NCI-H1436 treated with DMSO at 0.1 percent for 48 hours (cell line): ENCODE measurements at places on chromosomes 7 and 10.

- DNase-seq, result no peak
Measured at GRCh38 chr7:28008171-28008570, 172.4 kb downstream of the JAZF1 start.

- no peak for DNase-seq
Measured at GRCh38 chr7:18515067-18515466, 19.5 kb downstream of the HDAC9 start.

DNA sequence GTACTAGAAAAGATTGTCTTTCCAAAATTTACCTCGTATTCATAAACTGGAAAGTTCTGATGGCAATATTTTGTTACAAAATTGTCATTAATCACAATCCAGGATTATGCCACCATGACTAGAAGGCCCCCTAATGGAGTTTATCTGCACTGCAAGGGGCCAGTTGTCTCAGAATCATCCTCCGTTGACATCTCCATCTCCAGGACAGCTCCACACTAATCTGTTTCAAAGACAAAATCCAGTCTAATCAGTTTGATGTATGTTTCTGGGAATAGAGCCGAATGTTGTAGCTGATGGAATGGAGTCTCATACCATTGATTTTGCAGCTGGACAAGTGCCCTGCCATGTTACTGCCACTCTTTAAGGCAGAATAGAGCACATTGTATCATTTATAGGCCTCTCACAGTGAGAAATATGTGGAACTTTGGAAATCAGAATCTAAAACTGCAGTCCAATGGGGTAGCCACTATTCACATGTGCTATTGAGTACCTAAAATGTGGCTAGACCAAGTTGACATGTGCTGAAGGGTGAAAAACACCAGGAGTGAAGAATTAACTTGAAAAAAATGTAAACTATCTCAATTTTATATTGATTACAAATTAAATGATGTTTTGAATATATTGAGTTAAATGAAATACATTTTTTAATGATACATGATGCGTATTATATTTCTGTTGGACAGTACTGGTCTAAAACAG lies 38.3 kb upstream of the TOMM7 start:
- DNase-seq, result no peak

- DNase-seq, result no peak
Measured at GRCh38 chr7:128865996-128866877, 3.6 kb downstream of the ATP6V1F start.

DNA sequence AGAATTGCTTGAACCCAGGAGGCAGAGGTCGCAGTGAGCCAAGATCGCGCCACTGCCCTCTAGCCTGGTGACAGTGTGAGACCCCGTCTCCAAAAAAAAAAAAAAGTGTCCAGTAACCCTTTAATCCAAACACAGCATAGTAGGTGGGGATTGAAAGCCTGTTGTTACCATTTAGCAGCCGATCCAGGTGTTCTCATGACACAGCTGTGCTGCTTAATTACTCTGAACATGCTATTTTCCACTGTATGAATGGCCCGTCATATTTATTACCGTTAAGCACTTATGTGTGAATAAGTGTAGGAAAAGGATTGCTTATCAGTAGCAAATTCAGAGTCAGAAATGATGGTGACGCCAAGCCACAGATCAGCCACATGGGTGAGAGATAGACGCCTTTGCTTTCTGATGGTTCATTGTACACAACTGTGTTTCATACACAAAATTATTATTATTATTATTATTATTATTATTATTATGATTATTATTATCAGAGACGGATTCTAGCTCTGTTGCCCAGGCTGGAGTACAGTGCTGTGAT lies 11.6 kb upstream of the ORAI2 start:
- DNase-seq, result no peak

DNA sequence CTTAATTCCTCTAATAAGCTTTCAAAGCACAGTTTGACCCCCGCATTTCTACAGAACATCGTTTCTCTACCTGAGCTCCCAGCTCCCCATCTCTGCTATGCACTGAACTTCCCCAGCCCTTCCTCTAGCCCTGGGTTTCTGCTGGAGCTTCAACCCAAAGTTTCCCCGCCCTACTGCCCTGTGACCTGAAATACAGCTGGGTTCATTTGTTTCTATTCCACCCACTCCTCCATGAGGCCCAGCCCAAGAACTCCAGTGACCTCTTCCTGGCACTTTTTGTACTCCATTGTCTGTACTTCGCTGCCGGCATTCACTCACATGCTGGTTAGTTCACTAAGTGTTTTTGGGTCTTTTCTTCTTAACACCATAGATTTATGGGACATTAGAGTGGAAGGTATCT lies 35.8 kb downstream of the ADRB1 start:
- no peak for DNase-seq

DNA sequence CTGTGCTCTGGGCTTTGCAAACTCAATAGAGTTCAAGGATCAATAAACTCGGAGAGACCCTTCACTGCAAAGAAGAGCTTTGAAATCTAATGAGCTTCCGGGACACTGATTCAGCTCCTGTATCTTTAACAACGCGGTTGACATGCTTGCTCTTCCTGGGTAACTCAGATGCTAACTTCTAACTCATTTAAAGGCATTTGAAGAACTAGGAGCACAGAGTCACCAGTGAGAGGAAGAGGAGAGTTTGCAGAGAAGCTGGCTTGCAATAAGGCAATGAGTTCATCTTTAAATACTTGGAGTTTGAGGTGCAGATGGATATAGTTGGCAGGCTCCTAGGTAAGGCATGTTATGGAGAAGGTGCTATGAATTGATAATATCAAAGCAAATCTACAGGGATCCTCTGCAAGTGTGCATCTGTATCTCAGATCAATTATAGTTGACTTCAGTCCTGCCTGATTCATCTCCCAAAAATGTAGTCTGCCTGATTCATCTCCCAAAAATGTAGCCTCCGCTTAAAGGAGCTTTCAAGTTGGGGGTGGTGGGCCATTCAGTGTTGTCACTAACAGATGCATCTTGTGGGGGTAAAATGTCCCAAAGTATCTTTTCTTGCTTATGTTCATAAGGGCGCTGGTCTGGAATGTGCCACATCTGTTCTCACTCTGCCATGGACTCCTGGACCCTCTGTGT lies 182.5 kb upstream of the PRSS58 start:
- DNase-seq, result no peak

DNA sequence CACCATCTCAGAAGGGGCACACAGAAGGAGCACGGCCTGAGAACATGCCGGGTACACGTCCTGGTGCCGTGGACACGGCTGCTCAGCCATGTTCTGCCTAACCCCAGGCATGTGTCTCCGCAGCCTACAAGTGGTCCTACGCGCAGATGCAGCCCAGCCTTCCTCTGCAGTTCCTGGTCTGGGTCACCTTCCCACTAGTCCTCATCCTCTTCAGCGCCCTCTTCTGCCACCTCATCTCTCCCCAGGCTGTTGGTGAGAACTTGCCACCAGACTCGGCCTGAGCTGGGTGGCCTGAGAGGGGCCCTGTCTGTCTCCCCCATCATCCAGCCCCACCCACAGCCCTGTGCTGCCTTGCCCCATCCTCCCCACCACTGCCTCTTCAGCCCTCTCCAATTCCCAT lies 5.3 kb downstream of the CLCN1 start:
- DNase-seq, result no peak

GRCh38 chr10:72218325-72218724 lies 2.2 kb upstream of the ASCC1 start:
- DNase-seq, result no peak

DNA sequence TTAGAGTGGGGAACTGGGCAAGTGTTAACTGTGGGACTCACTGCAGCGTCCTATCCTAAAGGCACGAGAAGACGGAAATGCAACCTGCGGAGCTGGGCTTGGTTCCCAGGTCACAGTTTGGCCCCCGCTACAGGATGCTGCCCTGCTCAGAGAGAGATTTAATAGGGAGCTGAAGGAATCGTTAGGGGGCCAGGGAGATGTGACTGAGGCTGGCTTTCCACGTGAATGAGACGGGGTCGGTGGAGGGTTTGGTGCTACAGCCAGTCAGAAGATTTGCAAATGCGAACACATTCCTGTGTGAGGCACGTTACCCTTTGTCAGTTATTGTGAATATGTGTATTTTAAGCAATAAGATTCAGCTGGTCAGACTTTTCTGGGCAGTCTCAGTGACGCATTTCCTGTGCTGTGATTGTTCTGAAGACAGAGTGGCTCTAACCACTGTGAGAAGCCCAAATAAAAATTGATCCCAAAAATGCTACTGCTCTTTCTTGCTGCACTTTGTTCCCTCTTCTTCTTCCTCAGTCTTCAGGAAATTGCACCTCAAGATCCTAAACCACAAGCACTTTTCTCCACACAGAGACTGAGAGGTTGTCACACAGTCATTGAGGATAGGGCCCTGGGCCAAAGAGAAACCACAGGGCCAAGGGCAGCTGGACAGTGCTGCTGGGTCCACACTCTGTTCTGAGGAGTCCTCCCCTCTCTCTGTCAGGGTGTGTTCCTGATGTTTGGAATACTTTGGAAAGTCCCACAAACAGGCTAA lies 21.2 kb downstream of the CYP17A1 start:
- DNase-seq, result no peak

GRCh38 chr7:141001546-141001945 lies 13.2 kb downstream of the MRPS33 start:
- DNase-seq, result no peak

DNA sequence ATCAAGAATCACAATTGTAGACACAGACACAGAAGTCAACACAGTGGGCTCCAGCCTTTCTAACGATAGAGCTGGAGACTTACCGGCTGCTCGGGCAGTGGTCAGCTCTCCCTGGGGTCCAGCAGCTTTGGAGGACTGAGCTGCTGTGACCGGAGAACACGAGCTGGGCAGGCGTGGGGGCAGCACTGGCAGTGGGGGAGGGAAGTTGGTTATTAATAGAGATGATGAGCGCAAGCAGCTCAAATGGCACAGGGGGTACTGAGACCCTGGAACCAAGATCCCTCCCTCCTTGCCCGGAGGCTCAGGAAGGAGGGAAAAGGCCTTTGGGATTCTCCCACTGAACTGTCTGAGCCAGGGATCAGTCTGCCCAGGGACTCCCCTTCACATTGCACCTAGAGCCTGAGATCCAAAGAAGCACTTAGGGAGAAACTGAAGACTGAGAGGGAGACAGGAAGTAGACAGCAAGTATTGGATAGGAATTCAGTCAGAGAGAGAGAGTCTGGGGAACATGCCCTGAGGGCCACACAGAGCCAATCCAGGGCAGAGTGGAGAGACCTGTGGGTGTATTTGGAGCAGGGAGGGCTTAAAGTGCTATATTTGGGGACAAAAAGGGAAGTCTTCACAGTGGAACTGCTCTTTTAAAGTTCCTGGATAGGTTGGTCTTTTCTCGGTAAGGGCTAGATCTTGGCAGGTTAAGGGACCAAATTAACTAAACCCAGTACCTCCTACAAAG lies at the start of gene MYOZ1:
TSS of gene MYOZ1 (minus strand) at position 147 of the 733 bp plus-strand sequence. CDS start 1,457 bp downstream, outside the sequence.
- no peak for DNase-seq
